ENCODE measurements at places on chromosomes 6 and 20.

DNA sequence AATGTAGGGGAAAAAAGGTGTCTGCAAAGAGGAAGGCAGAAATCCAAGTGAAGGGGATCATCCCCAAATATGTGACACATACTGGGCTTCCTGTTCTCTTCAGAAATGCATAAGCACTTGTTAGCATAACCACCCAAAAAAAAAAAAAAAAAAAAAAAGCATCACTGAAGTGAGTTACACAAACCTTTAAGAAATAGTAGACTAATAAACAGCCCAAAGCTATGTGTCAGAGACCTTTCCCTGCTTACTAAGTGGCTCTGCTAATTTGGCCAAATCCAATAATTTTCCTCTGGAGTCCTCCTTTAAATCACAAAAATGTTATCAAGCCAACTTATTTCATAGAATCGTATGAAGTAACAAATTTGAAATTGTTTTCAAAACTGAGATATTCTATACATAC is 7.5 kb upstream of the DST start:
- no peak for DNase-seq

GRCh38 chr6:105209950-105210706 is 30.3 kb upstream of the POPDC3 start:
- DNase-seq, result peak; percentile 38

- no peak for DNase-seq
Observed at GRCh38 chr20:16639027-16639941, 66.0 kb upstream of the KIF16B start.

GRCh38 chr20:53097371-53097770 is 125.2 kb downstream of the TSHZ2 start:
- no peak for DNase-seq

DNA sequence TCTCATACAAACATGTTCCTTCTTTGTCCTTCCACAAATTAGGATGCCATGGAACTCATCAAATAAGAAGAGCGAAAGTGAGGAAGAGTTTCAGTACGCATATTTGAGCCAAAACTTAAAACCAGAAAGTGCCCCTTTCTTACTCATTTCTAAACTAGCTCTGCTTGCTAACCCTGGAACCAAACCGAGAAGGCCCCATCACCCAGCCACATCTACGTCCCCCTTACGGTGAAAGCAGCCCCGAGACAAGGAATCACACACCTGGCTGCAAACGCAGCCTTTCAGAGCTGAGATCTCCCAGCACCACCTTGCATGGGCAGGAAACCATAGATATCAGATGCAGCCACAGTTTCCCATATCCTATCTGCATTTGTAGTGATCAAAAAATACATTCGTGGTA is 28.5 kb downstream of the TRERF1 start:
- no peak for DNase-seq

- DNase-seq, result no peak
Observed at GRCh38 chr6:139905404-139906052, 531.1 kb upstream of the CITED2 start.

DNA sequence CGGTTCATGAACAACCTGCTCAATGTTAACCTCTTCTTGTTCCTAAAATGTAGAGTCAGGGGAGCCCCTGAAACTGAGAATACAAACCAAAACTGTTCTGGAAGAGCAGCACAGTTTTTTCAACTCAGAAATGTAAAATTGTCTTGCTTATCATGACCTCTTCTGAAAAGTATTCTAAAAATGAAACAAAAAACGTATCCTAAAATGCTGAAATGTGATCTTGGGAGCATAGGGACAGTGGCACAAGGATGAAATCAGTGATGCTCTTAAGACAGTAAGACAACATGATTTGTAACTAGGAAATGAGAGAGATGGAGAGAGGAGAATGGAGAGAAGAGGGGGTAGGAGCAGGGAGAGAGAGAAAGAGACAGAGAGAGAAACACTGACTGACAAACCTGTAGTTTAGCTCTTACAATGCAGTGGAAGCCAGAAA is 27.5 kb downstream of the NCOA7 start:
- DNase-seq, result no peak

- DNase-seq, result no peak
Observed at GRCh38 chr20:6533351-6533750, 234.1 kb upstream of the BMP2 start.

DNA sequence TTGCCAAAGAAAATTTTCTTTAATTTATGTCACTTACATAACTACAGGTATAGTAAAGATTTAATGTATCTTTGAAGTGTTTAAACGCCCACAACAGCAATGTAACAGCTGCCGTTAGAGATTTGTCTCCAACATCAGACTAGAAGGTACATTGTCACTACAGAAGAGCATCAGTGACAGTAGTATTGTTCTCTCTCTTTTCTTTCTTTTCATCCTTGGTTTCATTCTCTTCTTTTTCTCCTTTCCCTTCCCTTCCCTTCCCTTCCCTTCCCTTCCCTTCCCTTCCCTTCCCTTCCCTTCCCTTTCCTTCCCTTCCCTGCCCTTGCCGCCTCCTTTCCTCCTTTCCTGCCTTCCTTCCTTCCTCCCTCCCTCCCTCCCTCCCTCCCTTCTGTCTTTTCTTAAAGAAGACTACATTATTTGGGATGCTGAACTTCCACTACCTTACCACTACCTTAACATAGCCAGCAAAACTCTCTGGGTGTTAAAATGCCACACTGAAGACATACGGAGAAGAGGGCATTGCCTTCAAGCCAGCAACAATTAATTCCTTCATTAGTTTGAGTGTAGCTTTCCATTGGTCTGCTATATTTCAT is 663.9 kb downstream of the DOK5 start:
- no peak for DNase-seq

DNA sequence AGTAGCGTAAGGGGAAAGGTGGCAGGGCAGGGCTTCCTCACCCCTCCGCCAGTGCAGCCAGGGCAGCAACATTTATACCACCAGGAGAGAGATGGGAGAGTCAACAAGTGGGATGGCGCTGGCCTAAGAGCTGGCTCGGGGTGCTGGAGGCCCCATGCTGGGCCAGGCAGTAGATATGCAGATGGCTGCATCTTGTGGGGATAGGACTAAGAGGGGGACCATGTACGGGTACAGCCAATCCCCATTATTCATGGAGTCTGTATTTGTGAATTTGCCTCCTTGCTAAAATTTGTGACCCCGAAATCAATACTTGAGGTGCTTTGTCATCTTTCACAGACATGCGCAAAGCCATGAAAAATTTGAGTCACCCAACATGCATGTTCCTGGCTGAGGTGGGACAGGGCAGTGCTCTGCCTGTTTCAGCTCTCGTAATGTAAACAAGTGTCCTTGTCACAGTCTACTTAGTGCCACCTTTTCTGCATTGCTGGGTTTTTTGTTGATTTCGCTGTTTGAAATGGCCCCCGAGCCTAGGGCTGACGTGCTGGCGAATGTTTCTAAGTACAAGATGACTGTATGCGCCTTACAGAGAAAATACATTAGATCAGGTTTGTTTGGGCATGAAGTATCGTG is 27.5 kb upstream of the TAF8 start:
- DNase-seq, result no peak

DNA sequence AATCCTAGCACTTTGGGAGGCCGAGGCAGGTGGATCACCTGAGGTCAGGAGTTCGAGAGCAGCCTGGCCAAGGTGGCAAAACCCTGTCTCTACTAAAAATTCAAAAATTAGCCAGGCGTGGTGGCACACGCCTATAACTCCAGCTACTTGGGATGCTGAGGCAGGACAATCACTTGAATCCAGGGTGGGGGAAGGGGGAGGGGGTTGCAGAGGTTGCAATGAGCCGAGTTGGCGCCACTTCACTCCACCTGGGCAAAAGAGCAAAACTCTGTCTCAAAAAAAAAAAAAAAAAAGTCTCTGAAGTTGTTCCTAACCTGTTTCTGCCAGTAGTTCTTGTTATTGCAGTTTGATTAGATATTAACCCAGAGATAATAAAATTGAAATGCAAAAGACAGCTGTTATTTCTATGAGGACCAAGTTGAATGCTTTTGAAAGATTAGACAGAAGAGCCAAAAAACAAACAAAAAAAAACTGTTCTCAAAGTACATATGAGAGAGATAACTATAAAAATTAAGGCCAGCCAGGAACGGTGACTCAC is 22.6 kb downstream of the PIGU start:
- no peak for DNase-seq

GRCh38 chr6:98526465-98526864 is 307.9 kb upstream of the POU3F2 start:
- no peak for DNase-seq

GRCh38 chr20:37573626-37574198 is 46.0 kb upstream of the BLCAP start:
- DNase-seq, result no peak

DNA sequence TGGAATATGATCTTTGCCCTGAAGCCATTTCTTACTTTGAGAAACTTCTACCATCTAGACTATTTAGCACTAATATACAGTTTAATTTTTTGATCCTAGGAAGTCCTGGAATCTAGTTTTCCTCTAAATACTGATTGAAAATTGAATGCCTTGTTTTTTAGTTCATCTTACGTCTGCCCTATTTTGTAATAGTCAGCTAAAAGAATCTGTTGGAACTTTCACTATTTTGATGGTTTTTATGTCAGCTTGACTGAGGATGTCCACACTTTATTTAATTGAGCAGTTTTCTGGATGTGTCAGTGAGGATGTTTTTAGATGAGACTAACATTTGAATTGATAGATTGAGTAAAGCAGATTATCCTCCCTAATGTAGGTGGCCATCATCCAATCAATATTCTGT is 8.4 kb downstream of the OR12D2 start:
- no peak for DNase-seq

DNA sequence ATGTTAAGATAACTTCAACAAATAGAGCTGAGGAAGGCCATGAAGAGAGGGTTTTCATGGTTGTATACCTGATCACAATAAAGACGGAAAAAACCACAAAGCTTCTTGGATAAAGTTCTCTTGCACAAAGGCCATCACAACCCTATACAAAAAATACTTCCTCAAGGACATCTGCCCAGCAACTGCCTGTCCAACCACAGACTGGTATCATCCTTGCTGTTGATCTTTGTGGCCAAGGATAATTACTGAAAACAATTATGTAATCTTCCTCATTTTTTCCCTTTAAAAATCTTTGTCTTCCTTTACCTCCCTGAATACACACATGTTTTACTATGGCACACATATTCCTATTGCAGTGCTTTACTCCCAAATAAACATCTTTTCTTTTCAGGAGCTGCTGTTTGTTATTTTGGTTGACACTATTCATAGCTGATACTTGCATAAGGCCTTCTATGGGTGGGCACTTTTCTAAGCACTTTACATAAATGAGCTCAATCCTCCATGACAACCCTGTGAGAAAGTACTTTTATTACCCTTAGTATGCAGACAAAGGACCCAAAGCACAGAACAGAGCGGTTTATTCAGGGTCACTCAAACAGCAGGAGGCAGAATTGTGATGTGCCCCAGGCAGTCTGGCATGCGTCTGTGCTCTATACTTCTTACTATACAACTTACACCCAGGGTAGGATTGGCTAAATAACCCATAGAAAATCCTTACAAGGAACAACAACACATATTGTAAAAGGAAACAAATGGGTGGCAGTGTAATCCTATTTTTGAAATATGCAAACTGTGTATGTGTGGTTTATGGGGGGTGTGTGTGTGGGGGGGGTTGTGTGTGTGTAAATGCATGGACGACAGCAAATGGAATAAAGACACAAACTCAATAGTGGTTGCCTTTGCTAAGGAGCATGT is 35.1 kb downstream of the SNRNP48 start:
- no peak for DNase-seq

- DNase-seq, result no peak
Observed at GRCh38 chr6:24994812-24995211, 59.1 kb upstream of the RIPOR2 start.

DNA sequence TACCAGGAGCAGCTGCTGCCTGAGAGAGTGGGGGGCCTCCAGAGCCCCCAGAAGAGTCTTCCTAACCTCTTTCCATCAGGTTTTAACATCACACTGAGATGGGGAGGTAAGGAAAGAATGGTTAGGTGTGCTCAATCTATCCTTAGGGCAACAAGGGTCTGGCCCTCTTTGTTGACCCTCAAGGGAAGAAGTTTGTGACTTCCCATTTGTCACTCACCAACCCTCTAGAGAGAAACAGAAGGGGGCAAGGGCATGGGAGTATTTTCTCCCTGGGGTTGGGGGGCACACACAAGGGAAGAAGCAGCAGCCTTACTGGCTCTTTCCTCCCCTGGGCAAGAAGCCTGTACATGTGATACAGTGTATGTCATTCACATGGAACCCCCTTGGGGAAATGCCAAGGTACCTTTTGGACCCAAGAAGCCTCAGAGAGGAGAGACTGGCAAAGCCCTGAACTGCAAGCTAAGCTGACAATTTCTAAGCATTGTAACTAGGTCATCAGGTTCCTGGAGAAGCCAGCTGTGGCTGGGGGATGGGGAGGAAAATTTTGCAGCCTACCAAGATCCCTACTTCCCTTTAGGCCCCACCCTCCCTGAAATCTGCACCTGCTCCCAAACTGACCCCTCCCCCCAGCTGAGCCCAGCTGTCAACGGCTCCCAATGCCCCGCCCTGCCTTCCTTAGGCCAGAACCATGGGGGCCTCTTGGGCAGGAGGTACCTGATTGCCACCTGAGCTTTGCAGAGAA is 14.5 kb downstream of the BCL2L1 start:
- no peak for DNase-seq

- no peak for DNase-seq
Observed at GRCh38 chr6:100379386-100379785, 85.3 kb downstream of the SIM1 start.

DNA sequence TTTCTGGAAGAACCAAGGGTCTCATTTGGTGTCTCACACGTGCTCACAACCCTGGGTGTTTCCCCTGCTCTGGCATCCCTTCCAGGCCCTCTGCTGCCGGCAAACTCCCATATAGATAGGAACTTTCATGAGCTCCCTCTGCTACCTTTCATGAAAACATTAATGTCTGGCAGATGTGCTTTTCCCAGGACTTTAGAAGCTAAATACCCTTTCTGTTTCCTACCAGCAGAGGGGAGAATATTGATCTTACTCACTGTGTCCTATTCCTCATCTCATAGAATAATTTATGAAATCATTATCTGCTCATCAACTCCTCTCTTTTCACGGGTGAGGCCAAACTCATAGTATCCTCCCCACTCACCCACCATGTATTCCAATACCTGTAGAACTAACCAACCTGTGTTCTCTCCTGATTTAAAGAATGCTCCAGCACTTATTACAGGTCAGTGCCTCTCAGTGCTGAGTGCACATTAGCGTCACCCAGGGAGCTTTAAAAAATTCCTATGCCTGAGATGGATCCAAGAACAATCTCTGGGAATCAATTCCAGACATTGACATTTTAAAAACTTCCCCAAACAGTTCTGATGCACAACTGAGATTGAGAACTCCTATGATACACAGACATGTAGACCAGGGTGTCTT is 298.5 kb upstream of the JAG1 start:
- DNase-seq, result no peak

- DNase-seq, result no peak
Observed at GRCh38 chr6:134186355-134186754, 131.6 kb downstream of the SGK1 start.

GRCh38 chr6:1170794-1171193 is 141.1 kb upstream of the FOXQ1 start:
- no peak for DNase-seq
